Kidney capillary endothelial cell (primary cell): ENCODE measurements at places on chromosomes 1 and 21.
A peak's percentile ranks its signal among the peaks of the same experiment; 100 is the strongest.

DNA sequence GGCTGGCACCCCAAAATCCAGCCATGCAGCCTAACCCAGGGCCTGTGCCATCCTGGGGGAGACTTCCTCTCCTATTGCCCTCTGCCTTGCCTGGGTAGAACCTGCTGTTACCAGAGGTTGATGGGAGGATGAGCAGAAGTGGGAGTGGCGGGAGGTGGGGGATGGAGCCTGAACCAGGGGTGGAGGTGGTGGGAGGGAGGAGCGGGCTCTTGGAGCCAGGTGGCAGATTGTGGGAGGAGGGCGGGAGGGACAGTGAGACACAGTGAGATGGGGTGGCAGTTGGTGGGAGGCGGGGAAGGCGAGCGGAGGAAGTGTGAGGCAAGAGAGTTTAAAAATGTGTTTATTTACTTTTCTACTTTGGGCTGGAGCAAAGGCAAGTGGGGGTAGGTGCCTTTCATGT lies 87.3 kb downstream of the KCNJ6 start:
- DNase-seq: no peak

DNA sequence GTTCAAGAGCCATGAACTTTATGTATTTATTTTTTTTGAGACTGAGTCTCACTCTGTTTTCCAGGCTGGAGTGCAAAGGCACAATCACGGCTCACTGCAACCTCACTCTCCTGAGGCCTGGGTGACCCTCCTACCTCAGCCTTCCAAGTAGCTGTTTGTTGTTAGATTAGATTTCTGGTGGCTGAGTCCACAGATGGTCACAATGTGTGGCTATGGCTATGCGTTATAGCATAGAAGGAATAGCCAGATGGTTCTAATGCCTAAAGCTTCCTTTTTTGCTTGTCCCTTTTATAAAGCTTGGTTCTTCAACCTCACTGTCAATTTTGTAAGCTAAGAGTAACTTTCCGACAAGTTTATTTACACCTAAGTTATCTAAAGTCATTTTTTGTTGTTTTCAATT lies 62.3 kb upstream of the FMN2 start:
- no peak for DNase-seq

- DNase-seq: no peak
Measured at GRCh38 chr1:164452549-164452948, 106.4 kb upstream of the PBX1 start.

DNA sequence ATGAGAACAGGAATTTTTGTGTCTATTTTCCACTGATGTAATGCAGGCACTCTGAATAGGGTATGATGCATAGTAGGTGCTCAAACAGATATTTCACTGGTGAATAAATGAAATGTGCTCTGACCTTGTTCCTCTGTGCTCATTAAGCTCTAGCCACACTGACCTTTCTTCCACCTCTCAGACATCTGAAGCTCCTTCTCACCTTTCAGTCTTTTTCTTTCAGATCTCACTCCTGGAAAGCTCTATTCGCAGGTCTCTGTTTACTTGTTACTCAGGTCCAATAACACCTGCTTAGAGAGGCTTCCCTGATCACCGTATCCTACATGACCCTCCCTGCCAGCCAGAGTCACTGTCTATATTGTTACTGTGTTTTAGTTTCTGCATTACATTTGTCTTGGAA lies 59.2 kb upstream of the IVNS1ABP start:
- DNase-seq: no peak

GRCh38 chr1:216462066-216462775 lies 39.0 kb upstream of the USH2A start:
- DNase-seq: no peak

- no peak for DNase-seq
Measured at GRCh38 chr1:12161324-12161661, 5.5 kb upstream of the TNFRSF1B start.

GRCh38 chr1:152034654-152035538 lies 1.9 kb downstream of the S100A11 start:
- DNase-seq: peak; percentile 77

DNA sequence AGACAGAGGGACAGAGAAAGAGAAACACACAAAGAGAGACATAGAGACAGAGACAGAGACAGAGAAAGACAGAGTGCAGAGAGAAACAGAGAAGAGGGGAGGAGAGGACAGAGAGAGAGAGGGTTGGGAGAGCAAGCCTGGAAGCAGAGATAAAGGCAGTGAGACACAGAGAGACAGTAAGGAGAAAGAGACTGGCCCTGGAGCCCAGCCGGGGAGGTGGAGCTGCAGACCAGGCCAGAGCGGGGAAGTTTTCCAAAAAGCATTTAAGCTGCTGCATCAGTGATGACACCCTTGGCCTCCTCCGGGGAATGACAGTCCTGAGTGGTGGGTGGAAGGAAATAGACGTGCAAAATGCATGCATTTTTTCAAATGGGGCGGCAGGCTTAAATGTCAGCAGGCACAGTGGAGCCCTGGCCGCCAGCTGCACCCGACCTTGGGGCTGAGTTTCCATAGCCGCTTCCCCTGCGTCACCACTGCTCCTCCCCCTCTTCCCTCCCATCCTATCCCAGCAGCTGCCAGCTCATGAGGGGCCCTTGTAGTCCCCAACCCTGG lies 95.4 kb upstream of the KLHDC7A start:
- DNase-seq: no peak

GRCh38 chr1:98373056-98373455 lies 288.5 kb upstream of the SNX7 start:
- DNase-seq: no peak

DNA sequence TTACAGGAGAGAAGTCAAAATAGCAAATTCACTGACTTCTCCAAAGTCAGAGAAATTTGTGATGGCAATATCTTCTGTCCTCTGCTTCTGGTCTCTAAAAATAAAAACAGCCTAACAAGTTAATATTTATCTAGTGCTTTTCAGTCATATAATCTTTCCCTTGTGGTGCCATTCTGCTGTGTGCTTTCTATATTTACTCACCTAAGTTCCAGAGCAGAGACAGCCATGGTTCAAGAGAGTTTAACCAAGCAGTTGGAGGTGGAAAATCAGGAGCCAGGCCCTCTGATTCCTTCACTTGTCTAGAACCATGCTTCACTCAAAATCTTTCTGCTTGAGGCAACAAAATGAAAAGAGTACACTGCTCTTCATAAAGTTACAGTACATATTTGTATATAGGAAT lies 39.3 kb downstream of the BRINP2 start:
- DNase-seq: no peak

DNA sequence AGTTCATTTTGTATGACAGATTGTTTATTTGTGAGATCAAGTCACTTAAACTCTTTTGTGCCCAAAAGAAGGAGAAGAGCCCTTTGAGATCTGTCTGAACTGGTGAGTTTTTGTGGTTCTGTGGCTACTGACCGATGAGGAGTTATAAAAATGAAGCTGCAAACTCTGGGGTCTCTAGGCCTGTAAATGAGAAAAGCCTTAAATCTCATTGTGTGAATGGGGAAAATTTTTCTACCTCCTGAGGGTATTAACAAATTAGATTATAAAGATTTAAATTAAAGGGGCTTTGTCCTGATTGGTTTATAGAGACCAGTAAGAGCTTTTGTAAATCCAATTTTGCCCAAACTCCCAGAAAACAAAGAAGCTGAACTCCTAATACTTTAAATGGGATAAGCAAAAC lies 9.7 kb upstream of the KLF17 start:
- no peak for DNase-seq

- DNase-seq: peak; percentile 22
Measured at GRCh38 chr1:100767176-100767890, 47.8 kb downstream of the VCAM1 start.

GRCh38 chr1:107058245-107059032 lies 2.0 kb downstream of the PRMT6 start:
- DNase-seq: no peak

GRCh38 chr1:70685300-70686286 lies 274.5 kb downstream of the CTH start:
- peak; percentile 42 for DNase-seq

- DNase-seq: no peak
Measured at GRCh38 chr21:41432562-41433460, 6.8 kb downstream of the MX1 start.

DNA sequence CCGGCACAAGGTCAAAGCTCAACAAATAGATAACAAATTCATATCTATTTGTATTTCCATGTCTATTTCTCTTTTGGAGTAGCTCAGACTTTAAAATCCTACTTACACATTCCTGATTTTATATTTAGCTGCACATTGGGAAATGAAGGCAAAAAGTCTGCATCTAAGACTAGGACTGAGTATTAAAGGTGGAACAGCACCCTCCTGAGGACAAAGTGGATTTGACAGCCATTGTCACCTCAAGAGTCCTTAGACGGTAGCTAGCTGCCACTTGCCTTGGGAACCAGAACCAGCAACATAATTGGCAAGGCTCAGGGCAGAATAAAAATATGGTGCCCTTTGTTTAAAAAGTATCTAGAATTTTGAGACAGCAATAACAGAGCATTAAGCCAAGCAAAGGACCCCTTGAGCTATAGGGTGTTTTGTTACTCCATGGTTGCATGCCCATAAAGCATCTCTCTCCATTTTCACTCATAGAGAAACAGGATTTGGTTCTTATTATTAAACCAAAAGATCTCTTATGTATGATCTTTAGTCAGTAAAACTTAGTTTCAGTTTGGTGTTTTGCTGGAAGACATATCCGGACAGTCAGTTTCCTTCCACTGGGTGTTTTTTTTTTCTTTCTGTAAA lies 30.0 kb upstream of the SGIP1 start:
- peak; percentile 75 for DNase-seq

DNA sequence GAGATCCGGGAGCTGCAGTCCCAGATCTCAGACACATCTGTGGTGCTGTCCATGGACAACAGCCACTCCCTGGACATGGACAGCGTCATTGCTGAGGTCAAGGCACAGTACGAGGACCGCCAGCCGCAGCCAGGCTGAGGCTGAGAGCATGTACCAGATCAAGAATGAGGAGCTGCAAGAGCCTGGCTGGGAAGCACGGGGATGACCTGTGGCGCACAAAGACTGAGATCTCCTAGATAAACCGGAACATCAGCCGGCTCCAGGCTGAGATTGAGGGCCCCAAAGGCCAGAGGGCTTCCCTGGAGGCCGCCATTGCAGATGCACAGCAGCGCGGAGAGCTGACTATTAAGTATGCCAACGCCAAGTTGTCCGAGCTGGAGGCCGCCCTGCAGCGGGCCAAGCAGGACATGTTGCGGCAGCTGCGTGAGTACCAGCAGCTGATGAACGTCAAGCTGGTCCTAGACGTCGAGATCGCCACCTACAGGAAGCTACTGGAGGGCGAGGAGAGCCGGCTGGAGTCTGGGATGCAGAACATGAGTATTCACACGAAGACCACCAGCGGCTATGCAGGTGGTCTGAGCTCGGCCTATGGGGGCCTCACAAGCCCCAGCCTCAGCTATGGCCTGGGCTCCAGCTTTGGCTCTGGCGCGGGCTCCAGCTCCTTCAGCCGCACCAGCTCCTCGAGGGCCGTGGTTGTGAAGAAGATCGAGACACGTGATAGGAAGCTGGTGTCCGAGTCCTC lies 25.5 kb downstream of the ETV3L start:
- peak; percentile 48 for DNase-seq

GRCh38 chr1:221543529-221544120 lies 198.3 kb downstream of the DUSP10 start:
- DNase-seq: peak; percentile 20

DNA sequence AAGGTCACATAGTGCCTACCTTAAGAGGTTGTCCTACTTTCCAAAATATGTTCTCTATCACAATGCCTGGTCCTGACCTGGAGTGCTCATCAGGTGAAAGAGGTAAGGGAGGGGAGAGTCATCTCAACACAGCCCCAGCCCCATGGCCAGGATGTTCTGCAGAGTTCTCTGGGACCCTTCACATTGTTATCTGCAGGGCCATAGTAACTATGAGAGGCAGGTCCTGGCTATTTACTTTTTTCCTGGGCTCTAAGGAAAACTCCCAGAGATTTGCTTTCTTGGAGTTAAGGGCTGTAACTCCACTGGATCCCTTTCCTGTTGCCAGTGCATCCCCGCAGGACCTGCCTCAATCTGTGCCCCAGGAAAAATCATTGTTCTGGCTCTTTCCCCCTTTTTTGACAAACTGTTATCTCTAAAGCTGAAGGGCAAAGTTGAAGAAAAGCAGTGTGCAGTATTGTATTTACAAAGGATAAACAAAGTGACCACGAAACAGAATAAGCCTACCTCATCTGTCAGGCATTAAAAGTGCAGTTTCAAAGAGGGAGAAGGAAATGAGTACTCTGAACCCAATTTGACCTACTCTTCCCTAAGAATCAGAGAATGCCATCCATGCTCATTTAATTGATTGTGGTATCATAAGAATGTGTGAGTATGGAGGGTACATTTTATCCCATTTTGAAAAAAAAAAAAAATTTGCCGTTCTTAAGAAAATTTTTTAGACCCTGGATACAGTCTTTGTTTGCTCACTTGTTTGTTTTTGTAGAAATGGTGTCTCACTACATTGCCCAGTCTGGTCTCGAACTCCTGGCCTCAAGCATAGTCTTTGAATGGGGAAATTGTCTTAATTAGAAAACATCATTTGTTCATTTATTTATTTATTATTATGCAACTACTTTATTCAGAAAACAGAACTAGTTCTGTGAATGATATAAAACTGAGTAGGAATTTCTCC lies 149.6 kb downstream of the RHOU start:
- DNase-seq: no peak

DNA sequence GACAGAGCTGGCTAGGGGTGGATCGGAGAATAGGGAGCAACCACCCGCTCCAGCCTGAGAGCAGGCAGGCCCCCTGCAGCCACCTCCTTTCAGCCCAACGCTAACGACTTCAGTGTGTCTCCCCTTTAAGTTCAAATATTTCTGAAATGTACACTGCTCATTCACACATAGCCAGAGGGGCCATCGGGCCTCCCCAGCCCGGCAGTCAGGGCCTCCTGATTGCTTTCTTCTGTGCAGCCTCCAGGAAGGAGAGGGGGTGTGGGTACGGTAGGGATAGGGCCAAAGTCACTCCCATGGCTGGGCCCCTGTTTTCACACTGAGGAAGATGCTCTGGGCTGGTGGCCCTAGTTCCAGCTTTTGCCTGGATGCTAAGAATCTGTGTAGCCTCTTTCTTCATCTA lies 64.8 kb downstream of the EPHB2 start:
- DNase-seq: no peak

GRCh38 chr1:208043691-208044181 lies 132.8 kb upstream of the CD34 start:
- no peak for DNase-seq

DNA sequence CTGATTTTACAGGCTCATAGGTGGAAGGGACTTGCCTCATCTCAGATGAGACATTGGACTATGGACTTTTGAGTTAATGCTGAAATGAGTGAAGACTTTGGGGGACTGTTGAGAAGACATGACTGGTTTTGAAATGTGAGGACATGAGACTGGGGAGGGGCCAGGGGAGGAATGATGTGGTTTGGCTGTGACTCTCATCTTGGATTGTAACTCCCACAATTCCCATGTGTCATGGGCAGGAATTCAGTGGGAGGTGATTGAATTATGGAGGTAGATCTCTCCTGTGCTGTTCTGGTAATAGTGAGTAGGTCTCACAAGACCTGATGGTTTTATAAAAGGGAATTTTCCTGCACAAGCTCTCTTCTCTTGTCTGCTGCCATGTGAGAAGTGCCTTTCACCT lies 20.8 kb downstream of the SCYL3 start:
- no peak for DNase-seq

DNA sequence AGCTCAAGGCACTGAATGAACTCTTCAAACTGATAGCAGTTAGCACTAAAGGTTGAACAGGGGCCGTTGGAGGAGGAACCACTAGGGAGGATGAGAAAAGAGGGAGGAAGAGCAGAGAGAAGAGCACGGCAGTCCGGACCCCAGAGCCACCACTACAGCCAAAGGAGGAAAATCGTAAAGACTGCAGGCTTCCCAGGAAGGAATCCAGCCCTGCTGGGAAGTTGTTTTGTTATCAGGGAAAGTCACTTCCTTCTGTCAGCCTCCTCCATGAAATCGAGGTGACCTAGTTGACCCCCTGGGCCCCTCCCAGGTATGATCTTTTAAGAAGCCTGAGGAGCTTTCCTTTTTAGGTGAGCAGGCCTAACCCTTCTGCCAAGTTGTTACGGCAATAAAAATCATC lies 88.2 kb downstream of the PBX1 start:
- DNase-seq: no peak
